ENCODE measurements at places on chromosomes 6 and 20.
A peak's percentile ranks its signal among the peaks of the same experiment; 100 is the strongest.

GRCh38 chr6:88492824-88493223 lies 326.7 kb upstream of the CNR1 start:
- no peak for DNase-seq

GRCh38 chr20:17934141-17934862 lies 34.3 kb downstream of the SNX5 start:
- peak; percentile 35 for DNase-seq

GRCh38 chr6:159989492-159990480 lies 20.9 kb downstream of the IGF2R start:
- no peak for DNase-seq

- DNase-seq, result no peak
Observed at GRCh38 chr6:128855581-128856085, 27.3 kb upstream of the LAMA2 start.

DNA sequence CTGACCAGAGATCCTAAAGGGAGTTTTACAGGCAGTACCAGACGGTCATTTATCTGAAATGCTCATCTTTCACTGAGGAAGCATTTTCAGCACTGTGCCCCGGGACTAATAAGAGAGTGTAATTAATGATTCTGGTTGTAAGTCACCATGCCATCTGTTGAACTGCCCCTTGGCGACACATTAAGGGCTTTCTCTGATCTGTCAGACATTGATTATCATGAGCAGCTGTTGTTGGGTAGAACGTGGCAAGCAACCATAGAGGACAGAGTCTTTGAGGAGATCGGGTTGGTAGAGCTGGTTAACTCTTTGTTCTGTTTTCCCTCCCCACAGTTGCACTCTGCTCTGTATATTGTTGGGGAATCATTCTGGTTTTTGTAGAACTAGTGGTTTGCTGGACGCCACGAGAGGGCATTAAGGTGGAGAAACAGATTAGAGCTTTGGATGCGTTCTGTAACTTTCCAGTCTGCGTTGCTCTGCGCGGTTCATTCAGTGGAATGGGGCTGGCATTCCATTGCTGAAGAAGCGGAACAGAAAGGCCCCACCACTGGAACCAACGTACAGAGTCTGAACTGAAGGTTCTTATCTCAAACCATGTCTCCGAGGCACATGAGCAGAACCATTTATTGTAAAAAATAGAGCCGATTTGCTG lies 34.3 kb downstream of the RPRD1B start:
- peak; percentile 51 for DNase-seq

DNA sequence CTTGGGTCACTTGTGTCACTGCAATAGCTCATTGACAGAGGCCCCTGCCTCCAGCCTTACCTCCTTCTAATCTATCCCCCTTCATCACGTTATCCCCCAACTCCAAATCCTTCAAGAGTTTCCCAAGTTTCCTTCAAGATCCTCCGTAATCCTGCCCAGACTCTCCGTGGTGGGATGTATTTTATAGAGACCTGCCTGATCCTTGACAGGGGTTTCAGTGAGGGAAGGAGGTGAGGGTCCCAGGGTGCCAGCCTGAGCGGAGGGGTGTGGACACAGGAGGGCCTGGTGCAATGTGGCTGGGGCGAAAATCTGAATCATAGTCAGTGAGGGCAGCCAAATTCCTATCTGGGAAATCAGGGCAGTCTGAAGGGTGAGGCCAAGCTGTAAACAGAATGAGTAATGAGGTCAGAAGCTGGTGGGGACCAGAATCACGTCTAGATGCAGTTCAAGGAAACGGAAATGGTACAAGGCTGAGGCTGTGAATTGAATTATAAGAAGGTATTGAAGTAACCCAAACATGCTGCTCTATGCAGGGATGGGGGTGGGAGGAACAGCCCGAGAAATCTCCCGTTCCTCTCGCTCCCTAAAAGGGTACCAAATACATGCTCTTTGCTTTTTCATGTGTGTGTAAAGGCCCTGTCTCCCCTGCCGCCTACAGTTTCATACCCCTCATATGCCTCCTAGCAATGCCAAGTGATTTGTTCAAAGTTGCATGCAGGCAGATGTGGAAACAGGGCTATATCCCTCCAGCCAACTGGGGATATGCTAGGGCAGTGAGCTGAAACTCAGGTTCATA lies 35.4 kb upstream of the PIM1 start:
- DNase-seq, result peak; percentile 89

DNA sequence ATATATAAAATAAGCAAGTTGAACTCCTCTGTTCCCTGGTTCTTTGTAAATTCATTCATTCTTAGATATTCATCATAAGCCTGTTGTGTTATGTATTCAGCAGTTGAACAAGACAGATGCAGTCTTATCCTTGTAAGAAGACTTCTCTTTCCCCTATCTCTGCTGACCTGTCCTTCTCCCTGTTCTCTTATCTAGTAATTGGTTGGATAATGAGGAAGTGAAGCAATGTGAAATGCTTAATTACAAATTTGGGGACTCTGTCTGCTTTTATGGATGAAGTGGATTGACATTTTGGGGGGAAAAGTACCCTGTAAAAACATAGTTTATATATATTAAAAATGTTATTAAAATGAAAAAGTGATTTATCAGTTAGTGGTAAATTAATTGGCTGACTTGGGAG lies 37.0 kb downstream of the CDKAL1 start:
- DNase-seq, result no peak

- no peak for DNase-seq
Observed at GRCh38 chr6:121335087-121336008, 1.1 kb upstream of the TBC1D32 start.

DNA sequence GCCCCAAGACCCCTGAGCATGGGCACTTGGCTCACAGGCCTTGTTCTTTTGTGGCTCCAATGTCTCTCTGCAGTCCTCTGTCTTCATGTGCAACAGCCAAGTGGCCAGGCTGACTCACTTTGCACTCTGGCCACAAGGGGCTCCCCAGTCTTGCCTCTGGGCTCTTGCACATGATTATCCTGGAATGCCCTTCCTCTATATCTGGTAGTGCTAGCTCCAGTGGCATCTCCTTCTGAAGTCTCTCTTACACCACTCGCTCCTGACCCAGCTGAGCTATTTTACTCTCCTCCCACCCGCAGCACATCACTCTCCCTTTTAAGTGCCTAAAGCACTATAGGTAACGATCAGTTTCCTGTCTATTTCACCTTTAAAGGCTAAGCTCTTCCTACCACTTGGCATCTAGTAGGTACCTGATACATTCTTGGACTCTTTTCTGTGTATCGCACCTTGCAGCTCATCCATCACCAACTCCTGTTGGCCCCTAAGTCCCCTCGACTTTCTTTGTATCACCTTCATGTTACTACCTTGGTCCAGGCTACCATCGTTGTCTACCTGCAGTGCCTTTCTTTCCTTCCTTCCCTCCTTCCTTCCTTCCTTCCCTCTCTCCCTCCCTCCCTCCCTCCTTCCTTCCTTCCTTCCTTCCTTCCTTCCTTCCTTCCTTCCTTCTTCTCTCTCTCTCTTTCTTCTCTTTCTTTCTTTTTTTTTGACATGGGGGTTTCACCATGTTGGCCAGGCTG lies 211.9 kb upstream of the RNF24 start:
- no peak for DNase-seq

DNA sequence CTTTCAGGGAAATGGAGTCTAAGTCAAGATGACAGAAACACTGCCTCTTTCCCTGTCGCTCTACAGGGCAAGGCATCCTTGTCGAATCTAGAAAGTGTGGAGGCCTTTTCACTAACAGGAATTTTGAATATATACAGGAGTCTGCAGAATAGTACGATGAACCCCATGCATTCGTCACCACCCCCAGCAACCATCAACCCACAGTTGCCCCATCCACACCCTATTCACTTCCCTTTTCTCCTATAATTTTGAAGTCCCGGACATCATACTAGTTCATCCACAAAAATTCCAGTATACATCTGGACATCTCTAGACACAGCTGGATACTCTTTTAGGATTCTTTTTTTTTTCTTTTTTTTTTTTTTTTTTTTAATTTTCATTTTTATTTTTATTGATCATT lies 80.7 kb upstream of the RIN2 start:
- no peak for DNase-seq

- no peak for DNase-seq
Observed at GRCh38 chr6:134510142-134510541, 192.2 kb upstream of the SGK1 start.

DNA sequence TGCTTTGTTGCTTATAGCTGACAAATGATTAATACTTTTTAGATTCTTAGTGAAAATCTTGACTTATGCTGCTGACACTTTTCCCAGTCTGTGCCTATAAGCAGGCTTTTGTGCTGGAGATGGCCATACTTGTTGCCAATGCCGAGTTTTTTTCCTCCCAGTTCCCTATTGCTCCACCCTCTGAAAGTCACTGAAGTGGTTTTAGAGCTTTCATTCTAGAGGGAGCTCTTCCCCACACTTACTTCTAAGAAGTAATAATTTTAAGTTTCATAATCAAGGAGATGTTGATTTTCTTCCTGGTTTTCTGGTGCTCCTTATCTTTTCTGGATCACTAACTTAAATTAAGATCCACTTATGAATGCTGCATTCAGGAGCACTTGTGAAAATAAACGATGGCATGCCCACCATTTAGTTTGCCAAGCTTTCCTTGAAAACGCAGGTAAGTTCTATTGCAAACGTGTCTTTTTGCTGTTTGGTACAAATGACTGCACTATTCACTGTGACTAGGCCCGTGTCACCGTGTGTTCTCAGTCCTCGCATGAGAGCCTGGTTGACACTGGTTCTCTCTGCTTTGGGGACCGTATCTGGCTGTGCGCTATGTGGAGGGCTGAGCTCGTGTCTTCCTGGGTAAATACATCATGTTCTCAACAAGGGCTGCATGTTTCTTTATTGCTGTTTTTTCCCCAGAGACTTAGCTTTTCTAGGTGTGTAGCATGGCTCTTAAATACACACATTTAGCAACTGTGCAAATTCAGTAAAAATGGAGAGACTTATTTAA lies 50.2 kb downstream of the GFRA4 start:
- DNase-seq, result no peak

DNA sequence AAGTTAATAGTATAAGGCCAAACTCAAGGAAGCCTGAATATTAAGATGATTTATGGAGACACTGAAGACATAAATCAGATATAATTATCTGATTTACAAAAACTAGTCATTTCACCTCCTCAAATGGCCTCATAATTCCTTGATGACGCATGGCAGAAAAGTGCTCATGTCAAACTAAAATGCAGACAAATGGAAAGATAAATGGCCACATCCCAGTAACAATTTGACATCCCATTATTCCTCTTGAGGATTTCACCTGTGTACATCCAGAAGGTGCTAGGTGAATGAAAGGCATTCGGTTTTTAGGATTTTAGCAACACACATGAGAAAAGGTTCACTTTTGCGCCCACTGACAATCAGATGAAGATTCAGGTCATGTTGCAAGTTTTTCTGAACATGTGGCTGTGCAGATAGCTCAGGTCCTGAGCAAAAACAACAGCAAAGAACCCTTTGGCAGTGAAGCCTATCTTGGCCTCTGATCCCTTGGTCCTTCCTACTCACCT lies 24.2 kb downstream of the SGK1 start:
- peak; percentile 56 for DNase-seq

DNA sequence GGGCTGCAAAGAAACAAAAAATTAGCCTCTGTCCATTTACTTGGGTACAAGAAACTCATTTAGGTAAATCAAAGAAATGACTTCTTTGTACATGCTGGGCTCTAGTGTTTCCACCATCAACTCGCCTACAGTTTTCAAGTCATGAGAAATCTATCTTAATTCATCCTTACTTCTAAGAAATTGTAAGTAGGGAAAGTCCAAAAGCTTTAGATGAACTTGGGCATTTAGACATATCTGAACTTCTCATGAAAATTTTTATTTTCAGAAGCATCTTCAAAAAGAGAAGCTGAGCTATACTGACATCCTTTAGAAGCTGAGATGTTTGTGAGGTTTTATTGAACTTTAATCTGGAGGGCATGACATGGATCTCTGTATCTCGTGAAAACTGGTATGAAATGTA lies 117.3 kb downstream of the MYB start:
- DNase-seq, result no peak

DNA sequence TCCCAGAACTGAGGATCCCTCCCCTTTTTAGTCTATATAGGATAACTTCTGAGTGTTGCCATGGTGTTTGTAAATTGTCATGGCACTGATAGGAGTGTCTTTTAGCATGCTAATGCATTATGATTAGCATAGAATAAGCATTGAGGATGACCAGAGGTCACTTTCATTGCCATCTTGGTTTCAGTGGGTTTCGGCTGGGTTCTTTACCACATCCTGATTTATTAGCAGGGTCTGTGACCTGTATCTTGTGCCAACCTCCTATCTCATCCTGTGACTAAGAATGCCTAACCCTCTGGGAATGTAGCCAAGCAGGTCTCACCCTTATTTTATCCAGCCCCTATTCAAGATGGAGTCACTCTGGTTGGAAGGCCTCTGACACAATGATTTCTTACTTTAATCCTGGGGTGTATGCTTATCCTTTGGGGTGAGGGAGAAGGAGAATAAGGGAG lies 19.6 kb downstream of the WFDC2 start:
- DNase-seq, result no peak

- DNase-seq, result no peak
Observed at GRCh38 chr20:34815636-34816035, 9.8 kb downstream of the NCOA6 start.

GRCh38 chr6:112253841-112254816 lies at the start of gene LAMA4:
Gene LAMA4 (minus strand): TSS chr6:112254567. CDS start chr6:112254150, 417 bp downstream.
- peak; percentile 79 for DNase-seq

GRCh38 chr6:22529866-22530265 lies 39.5 kb upstream of the HDGFL1 start:
- no peak for DNase-seq

DNA sequence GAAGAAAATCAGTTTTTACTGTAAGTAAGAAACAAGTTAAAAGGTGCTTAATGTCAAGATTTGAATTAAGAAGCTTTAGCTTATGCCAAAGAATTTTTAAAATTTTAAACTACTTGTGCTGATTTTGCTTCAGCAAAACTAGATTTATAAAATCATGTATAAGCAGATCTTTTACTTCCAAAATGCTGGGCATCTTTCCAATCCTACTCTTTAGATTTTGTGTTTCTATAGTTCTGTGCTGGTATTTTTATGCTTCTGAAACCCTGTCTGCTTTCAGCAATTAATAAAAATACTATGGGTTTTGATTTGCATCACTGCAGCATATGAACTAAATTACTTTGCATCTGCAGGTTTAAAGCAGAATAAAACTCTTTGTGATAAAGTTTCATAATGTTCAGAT lies 238.6 kb upstream of the RNF217 start:
- DNase-seq, result peak; percentile 35

DNA sequence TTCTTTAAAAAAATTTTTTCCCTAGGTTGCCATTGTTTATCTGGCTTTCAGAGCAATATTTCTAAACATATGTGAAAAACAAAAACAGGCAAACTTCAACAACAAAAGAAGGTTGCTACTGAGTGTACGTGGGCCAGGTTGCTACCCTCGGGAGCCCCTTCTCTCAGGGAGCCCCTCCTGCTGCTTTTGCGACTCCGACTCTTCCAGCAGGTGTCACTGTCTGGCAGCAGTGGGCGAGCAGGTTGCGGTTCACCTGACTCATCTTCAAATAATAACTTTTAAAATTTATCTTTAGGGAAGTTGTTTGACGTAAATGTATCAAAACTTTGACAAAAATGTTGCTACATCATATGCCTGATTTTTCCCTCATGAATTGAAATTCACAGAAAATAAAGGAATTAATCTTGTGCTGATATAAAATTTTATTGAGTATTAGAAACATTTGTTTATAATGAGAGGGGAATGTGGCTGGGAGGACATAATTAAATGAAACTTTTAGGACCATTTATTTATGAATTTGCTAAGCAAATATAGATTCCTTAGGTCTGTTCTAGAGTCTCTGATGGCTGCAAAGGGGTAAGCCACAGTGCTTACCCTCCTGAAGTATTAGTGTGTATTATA lies 138.8 kb downstream of the HIVEP1 start:
- DNase-seq, result no peak

All from umbilical cord (tissue), 2 donors.